ENCODE measurements at places on chromosomes 12 and 14. TPM values are rescaled to one million over a fixed set of nuclear protein-coding genes. Genes with fewer than 3 reads are reported as not detected.

The CLEC2A gene
- not detected for total RNA-seq

The CDC42BPB gene
- total RNA-seq, result 191 TPM

The KCNA5 gene
- total RNA-seq, result not detected

The TAS2R9 gene
- 0.18 TPM for total RNA-seq

DNA sequence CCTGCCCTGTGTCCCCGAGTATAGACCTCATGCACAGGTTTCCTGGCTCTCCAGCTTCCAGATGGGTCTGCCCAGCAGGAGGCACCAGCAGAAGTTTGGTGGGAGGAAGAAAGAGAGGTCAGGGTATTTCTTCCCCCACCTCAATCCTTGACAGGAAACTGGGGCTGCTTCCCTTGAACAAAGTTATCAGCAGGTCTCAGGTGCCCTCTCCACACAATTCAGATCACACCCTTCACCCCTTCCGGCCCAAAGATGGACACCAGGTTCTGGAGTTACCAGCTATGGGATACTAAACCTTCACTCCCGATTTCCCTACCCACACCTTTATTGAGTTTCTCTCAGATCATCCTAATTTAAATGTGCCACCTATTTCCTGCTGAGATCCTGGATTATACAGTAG lies 1.2 kb downstream of the SART3 start:
- no peak for DNase-seq

DNA sequence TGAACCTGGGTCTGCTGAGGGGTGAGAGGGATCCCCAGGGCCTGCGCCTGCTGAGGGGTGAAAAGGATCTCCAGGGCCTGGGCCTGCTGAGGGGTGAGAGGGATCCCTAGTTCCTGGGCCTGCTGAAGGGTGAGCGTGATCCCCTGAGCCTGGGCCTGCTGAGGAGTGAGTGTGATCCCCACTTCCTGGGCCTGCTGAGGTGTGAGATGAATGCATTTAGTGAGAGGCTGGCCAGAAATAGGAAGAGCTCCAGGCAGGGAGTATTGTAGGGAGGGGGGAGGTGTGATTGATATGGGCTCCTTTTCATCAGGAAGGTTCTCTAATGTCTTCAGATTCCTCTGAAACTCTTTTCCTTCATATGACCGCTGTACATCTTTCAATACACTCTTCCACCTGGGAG lies 43.0 kb downstream of the FAM186A start:
- no peak for DNase-seq

The ZNF385A gene
- 6.0 TPM for total RNA-seq

DNA sequence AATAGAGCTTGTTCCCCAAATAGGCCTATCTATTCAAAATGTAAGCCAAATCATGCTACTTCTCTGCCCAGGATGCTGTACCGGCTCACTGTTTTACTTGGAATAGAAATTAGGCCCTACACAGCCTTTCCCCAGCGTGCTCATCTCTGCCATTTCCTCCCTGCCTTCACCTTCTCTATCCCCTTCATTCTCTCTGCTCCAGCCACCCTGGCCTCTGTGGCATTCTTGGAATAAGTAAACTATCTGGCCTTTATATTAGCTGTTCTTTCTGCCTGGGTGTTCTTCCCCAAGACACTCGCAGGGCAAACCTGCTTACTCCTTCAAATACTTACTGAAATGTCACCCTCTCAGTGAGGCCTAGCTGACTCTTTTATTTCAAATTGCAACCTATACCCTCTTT lies 30.9 kb upstream of the DYRK2 start:
- no peak for DNase-seq

GRCh38 chr12:129381715-129382114 lies 522.1 kb downstream of the TMEM132D start:
- no peak for DNase-seq

DNA sequence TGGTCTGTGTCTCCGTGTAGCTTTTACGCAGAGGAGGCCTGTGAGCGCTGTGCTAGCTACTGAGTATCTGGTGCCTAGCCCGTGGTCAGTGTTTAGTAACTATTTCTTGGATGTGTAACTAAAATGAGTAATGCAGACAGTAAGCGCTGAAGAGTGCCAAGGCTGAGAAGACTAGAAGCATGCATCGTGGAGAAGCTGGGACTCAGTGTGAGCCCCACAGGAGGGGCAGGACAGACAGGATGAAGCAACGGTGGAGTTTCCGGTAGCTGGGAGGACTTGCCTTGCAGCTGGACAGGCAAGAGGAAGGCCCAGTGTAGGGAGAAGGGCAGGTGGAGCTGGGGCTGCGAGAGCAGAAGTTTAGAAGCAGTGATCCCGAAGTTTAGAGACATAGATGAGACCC lies 233.4 kb upstream of the FKBP4 start:
- DNase-seq, result no peak

The KERA gene
- total RNA-seq, result not detected

GRCh38 chr14:72513346-72513745 lies 380.6 kb downstream of the DPF3 start:
- DNase-seq, result no peak

The TCL1A gene
- not detected for total RNA-seq

DNA sequence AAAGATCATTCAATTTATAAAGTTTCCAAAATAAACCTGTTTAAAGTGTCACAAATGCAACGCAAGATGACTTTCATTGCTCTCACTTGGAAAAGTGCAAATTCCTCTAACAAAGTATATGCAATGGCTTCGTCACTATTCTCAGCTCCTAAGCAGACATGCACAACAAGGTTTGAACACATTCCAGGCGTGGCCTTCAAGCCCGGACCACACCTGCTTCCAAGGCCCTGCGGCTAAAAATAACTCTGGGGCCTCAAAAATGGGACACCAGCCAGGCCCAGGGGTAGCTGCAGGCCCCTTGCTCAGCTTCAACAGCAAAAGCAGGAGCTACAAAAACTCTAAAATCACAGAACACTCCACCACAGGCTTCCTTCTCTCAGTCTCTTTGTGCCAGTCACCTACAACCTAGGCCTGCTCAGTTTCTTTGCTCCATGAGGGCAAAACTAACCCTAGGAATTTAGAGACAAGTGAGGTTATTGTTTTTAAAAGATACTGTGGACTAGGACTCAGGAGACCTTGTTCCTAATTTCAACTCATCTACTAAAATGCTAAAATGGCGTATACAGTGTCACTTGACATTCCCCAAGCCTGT lies 29.3 kb downstream of the DUSP16 start:
- no peak for DNase-seq

GRCh38 chr14:26204728-26205479 lies 392.9 kb downstream of the NOVA1 start:
- DNase-seq, result no peak

GRCh38 chr12:31783996-31784645 lies 55.3 kb upstream of the AMN1 start:
- DNase-seq, result no peak

DNA sequence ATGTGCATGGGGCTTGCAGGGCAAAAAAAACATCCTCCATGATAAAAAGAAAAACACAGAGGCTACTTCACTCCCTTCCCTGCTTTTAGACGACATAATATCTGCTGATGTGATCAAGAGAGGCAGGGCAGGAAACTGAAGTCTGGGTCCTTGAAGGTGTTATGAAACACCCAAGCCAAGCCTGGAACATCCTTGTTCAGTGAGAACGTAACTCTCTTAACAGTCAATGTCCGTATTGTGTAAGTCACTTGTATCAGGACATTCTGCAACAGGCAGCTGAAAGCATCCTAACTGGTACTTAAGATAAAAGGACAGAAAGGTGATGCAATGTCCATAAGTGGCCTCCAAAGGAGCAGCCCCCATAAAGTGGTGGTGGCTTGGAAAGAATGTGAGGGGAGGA lies 20.0 kb downstream of the KCNK10 start:
- no peak for DNase-seq

GRCh38 chr12:16329594-16329993 lies 17.9 kb upstream of the MGST1 start:
- no peak for DNase-seq

GRCh38 chr14:105083926-105084685 lies 18.9 kb upstream of the GPR132 start:
- DNase-seq, result no peak

DNA sequence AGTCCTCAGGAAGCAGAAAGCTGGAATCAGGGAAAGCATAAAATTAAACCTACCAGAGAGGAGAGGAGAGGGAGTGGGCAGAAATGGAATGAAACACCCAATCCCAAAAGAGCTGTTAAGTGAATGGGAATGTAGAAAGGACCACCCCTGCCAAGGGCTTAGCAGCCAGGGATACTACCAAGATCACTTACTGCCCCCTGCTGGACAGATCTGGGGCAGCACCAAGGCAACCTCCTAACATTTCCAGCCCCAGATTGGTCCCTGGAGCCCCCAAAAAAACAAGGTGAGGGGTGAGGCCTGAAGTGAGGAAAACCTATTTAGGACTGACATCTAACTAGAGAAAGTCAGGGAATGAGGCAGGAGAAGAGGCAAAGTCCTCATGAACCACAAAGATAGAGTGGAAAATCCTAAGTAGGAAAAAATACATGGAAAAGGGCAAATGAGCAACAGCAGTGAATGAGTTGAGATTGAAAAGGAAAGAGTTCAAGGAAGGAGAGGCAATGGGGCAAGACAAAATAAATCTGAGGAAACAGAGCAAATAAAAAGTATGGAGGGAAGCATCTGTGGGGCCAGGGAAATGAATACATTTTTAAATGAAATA lies 11.2 kb upstream of the FKBP11 start:
- no peak for DNase-seq

Measured in glomerular endothelial cell (primary cell).